ENCODE measurements at places on chromosomes 3 and 15. TPM values are rescaled to one million over a fixed set of nuclear protein-coding genes. Genes with fewer than 3 reads are reported as not detected.

The P3H2 gene
- not detected for total RNA-seq

DNA sequence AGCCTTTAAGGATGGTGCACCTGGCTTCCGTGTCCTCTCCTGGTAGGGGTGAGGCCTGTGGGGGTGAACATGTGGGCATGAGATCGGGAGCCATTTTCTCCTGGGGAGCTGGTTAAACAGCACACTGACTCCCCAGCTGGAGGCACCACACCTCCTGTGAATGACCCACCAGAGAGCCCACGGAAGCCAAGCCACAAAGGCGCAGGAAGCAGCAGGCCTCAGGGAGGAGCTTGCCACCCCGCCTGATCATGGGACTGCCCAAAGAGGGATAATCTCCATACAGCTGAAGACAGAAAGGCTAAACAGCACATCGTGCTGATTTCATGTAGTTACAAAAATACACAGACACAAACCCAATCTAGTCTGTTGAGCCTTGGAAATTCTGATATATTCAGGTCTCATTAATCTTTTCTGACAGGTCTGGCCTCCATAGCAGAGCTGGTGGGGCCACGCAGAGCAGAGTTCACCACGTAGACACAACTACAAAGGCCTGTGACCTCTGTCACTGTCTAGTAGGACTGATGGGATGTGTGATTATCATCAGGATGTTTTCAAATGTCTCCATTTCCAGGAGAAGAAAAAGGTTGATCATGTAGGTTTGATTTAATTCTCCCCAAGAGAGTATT is 75.2 kb downstream of the DUT start:
- no peak for DNase-seq
- no peak overlapping the region for H3K4me3 ChIP-seq
- H3K36me3 ChIP-seq = no peaks in the 10 kb centered on the region
- no peaks in the 10 kb centered on the region for H3K27me3 ChIP-seq

The MYO5A gene
- 63.3 TPM for total RNA-seq

The CCR4 gene
- 366 TPM for total RNA-seq

GRCh38 chr15:45114076-45114750 is at the start of the genes DUOX2 and DUOXA2:
Gene DUOX2 (minus strand): TSS chr15:45114172. CDS start chr15:45113411, 761 bp downstream.
Gene DUOXA2 (plus strand): TSS chr15:45114326. CDS start chr15:45114606, 280 bp downstream.
- no peaks in the 10 kb centered on the region for H3K36me3 ChIP-seq
- H3K4me1 ChIP-seq = peaks cover 43% of the 10 kb centered on the region
- H3K4me3 ChIP-seq = no peak within 1 kb of the TSS
- no peak within 1 kb of the TSS for H3K27ac ChIP-seq

The ATP13A4 gene
- 1.6 TPM for total RNA-seq

The RAD51 gene
- 5.5 TPM for total RNA-seq
